Cortex of kidney (tissue), 1 donor: ENCODE measurements at places on chromosomes 12 and 14.

DNA sequence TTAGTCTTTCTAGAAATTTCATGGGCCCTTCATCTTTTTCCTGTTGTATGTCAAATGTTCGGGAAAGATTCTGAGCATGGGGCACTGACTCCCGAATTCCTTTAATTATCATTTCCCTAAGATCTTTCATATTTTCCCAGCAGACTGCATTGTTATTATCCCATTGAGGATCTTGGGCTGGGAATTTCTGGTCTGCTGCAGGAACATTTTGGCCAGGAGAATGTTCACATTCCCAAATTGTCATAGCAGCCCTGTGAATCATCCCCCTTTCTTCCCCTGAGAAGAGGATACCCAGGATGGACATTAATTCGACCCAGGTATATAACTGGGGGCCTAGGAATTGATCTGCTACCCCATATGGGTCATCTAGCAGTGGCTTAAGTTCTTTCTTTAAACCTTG is 112.5 kb downstream of the RIN3 start:
- no peak for DNase-seq

GRCh38 chr12:26623136-26623535 is 209.9 kb downstream of the ITPR2 start:
- DNase-seq, result no peak

GRCh38 chr14:62443796-62444195 is 601.5 kb downstream of the KCNH5 start:
- no peak for DNase-seq

GRCh38 chr12:15411842-15412241 is 89.5 kb downstream of the PTPRO start:
- DNase-seq, result no peak

DNA sequence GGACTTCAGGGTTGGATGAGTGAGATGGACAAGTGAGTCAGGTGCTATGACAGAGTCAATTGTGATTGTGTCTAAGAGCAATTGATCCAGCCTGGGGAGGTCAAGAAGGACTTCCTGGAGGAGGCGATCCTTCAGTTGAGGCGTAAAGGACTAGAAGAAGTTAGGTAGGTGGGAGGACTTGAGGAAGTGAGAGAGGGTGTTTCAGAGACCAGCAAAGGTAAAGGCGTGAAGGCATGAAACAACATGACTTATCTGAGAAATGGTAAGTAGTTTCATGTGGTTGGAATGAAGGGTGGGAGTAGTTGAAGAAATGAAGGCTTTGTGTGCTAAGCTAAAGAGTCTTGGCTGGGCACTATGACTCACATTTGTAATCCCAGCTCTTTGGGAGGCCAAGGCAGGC is 48.9 kb upstream of the PPP1CC start:
- no peak for DNase-seq

- no peak for DNase-seq
Measured at GRCh38 chr12:3255057-3255456, 177.9 kb downstream of the TSPAN9 start.

DNA sequence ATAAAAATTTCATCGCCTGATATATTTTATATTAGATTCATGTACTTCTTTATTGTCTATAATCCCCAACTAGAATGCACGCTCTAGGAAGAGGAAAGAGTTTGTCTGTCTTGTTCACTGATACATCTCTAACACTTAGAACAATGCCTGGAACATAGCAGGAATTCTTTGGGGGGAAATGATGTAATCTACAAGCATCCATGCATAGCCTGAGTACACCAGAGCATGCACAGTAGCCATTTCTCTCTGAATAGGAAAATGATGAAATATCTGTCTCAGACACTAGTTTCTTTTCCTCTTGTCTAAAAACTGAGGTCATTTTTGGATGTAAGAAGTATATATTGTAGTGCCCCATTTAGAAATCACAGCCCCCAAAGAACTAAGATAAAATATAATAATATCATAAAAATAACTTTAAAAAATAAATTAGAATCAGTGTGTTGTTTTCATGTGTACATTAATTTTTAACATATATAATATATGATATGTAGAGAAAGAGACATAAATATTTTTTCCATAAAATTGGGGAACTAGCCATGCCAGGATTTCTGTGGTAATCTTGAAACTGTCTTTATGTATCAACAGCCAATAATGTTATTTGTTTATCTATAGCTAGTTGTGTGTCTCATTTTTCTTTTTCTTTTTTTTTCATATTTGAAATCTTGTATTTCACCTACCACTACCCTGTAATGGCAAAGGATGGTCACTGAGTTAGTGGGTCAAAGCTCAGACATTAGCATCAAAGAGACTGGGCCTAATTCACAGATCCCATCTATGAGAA is 155.6 kb upstream of the TMCC3 start:
- no peak for DNase-seq

DNA sequence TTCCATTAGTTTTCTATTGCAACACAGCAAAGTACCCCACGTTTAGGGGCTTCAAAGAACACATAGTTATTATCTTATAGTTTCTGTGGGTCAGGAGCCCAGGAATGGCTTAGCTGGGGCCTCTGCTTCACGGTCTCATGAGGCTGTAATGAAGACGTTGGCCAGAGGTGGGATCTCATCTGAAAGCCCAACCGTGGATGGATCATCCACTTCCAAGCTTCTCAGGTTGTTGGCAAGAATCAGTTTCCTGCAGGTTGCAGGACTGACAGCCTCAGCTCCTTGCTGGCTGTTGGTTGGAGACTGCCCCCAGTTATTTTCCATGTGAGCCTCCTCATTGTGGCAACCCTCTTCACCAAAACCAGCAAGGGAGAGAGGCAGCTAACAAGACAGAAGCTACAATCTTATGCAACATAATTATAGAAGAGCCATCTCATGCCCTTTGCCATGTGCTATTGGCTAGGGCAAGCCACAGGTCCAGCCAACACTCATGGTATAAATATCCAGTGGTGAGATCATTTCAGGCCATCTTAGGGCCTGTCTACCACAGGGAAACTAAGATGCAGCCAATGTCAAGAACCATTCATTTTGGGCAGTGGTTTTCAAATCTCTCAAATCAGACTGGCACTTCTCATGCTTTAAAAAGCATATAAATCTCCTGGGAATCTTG is 452.4 kb downstream of the MED13L start:
- DNase-seq, result no peak

GRCh38 chr12:12823300-12823699 is 10.2 kb downstream of the DDX47 start:
- no peak for DNase-seq

- no peak for DNase-seq
Measured at GRCh38 chr12:1797991-1798640, 22.2 kb upstream of the LRTM2 start.

- no peak for DNase-seq
Measured at GRCh38 chr12:460261-461230, 807 bp downstream of the B4GALNT3 start.

DNA sequence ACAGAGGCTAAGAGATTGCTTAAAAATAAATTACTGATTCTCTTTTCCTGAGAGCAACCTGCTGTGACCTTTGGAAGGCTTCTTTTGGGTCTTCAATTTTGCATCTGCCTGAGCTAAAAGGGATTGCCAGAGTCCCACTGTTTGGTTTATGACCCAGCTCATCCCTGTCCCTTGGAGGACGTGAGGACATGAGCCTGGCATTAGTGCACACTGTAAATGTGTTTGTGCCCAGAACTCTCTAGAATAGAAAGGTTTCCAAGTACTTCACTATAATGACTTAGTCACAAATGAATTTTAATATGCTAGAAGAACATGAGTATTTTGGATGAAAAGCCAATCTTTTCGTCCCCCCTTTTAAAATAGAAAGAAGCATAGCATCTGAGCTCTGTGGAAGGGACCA is 47.1 kb upstream of the CDKN3 start:
- DNase-seq, result no peak

GRCh38 chr12:58479401-58479800 is 440.9 kb downstream of the LRIG3 start:
- no peak for DNase-seq

- no peak for DNase-seq
Measured at GRCh38 chr12:68042212-68042699, 53.0 kb downstream of the IFNG-AS1 start.

GRCh38 chr12:89547101-89547500 is 21.3 kb upstream of the POC1B start:
- DNase-seq, result no peak

GRCh38 chr12:129696405-129696804 is 207.4 kb downstream of the TMEM132D start:
- DNase-seq, result no peak

DNA sequence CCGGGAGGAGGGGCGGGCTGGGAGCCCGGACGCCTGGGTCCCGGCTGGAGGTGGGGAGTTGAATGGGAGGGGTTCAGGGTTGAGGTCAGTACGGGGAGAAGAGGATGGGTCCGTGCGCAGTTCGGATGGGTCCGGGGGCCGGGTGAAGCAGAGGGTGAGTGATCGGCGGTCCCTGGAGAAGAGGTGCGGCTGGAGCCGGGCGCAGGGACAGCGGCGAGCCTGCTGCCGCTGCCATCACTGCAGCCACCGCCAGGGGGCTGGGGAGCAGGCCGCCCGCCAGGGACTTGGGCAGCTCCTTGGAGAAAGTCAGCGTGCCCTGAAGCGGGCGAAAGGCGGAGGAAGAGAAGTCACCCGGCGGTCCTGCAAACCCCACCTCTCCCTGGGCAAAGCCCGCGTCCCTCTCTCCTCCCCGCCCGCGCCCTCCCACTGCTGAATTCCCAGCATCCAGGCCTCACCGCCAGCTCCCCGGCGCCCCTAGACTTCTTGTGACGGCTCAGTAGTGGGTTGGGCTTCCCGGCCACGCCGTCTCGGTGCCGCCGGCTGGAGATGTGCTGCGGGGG is 6.0 kb upstream of the GPR84 start:
- no peak for DNase-seq

- no peak for DNase-seq
Measured at GRCh38 chr14:71284048-71284447, 376.8 kb downstream of the PCNX1 start.

DNA sequence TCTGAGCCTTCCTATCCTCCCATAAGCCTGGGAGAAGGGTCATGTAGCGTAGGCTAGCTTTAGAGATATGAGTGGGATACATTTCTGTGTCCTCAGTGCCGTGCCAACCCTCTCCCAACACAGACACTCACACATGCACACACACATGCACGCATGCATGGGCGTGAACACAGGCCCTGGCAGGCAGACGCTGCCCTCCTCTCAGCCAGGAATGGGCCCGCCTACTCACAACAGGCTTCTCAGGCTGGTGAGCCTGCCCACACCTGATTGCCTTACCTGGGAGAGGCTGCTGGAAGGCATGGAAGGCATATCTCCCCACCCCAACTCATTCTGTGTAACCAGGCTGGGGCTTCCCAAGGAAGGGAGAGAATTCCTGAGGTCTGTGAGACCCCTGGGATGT is 12.8 kb upstream of the ACVR1B start:
- no peak for DNase-seq

- DNase-seq, result no peak
Measured at GRCh38 chr14:79016828-79017505, 846.8 kb downstream of the NRXN3 start.

- DNase-seq, result no peak
Measured at GRCh38 chr12:3795492-3796133, 42.7 kb upstream of the CRACR2A start.

GRCh38 chr12:53060064-53060720 is 10.3 kb downstream of the TNS2 start:
- DNase-seq, result no peak

GRCh38 chr12:124772289-124773170 is 91.1 kb downstream of the SCARB1 start:
- DNase-seq, result no peak

GRCh38 chr14:33271216-33271615 is 332.5 kb downstream of the NPAS3 start:
- no peak for DNase-seq

- no peak for DNase-seq
Measured at GRCh38 chr12:19482036-19482435, 42.7 kb downstream of the AEBP2 start.

DNA sequence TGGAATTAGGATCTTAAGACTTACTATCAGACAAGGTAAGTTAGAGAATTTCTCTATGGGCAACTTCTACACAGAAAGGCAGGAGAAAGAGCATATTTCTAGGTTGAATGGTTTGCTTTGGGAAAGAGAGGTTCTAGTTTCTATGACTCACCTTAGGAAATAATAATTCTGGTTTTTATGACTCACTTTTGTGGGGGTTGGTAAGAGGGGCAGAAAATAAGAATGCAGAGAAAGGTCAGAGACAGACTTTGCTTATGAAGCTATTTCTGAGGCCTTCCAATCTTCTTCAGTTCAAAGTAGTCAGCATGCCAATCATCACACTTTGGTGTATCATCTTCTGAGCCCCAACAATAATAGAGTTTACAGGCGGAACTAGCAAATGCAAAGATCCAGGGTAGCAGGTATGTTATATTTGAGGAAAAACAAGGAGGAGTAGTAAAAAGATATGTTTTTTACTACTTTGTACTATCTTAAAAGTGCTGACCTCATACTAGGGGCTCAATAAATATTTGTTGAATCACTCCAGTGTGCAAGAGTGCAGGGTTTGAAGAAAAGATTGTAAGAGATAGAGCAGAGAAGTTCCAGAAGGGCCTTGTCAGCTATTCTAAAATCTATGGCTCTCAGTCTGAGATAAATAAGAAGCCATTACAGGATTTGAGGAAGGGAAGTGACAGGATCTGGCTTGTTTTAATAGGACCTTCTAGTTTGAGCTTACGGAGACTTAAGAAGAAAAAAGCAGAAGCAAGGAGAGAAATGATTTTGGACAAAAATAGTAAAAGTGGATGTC is 56.7 kb upstream of the LRFN5 start:
- DNase-seq, result no peak

DNA sequence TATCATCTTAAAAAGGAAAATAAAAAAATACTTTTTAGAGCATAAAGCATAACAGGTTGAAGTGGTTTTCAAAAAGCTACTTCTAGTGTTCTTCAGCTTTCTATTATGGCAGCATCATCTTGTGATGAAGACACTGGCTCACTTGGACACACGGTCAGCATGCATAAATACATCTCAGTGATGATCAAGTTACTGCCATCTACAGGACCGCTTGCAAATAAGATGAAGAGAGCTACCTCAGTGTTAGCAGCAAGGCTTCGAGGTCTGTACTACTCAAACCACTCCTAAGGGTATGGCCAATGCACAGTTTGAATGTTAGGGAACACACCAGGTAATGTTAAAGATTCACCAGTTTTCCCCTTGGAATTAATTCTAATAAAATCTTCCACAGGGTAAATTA is 58.8 kb downstream of the GALC start:
- DNase-seq, result no peak

DNA sequence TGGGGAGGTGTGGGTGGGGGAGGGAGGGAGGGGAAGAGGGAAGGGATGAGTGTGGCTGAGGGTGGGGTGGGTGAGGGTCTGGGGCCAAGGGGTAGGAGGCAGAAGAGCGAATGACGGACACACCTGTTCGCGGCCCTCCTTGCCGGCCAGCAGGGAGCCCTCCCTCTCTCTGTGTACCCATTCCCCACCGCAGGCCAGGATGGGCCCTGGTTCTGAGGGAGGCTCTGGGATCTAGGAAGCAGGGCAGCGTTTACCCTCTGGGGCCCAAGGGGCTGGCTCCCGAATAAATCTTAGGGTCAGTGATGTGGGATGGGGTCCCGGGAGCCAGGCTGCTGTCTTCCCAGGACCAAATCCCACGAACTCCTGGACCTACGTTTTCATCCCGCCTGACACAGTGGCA is 46.0 kb upstream of the ESRRB start:
- no peak for DNase-seq

- DNase-seq, result no peak
Measured at GRCh38 chr14:50447461-50447860, 50.8 kb upstream of the CDKL1 start.

GRCh38 chr12:102659200-102659911 is 179.0 kb upstream of the IGF1 start:
- DNase-seq, result no peak

- no peak for DNase-seq
Measured at GRCh38 chr14:61562321-61563161, 132.8 kb upstream of the HIF1A start.

- DNase-seq, result no peak
Measured at GRCh38 chr12:106868982-106869700, 86.6 kb upstream of the TMEM263 start.
